Fibroblast of lung (primary cell): ENCODE measurements at places on chromosomes 4 and X. TPM values are rescaled to one million over a fixed set of nuclear protein-coding genes. Genes with fewer than 3 reads are reported as not detected.

Gene CNKSR2
- 0.33 and 1.5 TPM in 2 replicates for total RNA-seq

GRCh38 chrX:23394421-23394820, 59.8 kb downstream of the PTCHD1 start:
- DNase-seq = no peak

DNA sequence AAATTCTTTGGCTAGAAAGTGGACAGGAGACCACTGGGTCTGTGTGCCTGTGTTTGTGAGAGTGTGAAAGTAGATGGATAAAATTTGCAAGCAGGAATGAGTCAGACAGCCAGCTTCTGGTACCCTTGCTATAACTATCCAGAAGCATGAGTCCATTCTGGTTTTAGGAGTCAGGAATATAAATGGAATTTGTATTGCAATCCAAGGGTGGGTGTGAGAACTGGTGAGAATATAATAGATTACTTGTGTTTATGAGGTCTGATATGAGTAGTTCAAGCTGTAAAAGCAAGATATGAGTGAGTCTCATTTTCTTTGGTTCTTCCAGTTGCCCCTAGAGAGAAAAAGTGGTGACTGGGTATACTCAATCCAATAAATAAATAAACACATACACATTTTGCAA, 212.7 kb upstream of the TAPT1 start:
- DNase-seq = peak; percentile 83

- DNase-seq = no peak
Measured at GRCh38 chr4:182873726-182874125, 43.5 kb downstream of the DCTD start.

Gene SMC1A
- 7.7 and 9.6 TPM in 2 replicates for total RNA-seq

Gene EREG
- total RNA-seq = 2.8 and 9.9 TPM in 2 replicates

Gene ESX1
- not detected in 2 replicates for total RNA-seq

DNA sequence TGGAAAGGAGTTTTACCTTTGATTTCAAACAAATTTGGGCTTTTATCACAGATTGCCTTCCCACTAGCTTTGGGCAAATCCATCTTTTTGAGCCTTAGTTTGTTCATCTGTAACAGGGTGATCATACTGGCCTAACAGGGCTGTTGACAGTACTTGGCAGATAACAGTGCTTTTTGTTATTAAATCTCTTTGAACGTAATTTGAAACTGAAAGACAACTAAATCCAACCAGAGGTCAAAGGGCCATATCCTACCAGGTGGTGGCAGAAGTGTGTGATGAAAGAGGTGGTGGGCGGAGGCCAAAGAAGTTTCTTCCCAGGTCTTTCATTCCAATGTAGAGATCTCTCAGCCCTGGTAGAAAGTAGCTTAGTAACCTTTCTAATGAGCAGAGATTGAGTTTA, 35.2 kb upstream of the TADA2B start:
- no peak for DNase-seq

Gene C4orf51
- not detected in 2 replicates for total RNA-seq

DNA sequence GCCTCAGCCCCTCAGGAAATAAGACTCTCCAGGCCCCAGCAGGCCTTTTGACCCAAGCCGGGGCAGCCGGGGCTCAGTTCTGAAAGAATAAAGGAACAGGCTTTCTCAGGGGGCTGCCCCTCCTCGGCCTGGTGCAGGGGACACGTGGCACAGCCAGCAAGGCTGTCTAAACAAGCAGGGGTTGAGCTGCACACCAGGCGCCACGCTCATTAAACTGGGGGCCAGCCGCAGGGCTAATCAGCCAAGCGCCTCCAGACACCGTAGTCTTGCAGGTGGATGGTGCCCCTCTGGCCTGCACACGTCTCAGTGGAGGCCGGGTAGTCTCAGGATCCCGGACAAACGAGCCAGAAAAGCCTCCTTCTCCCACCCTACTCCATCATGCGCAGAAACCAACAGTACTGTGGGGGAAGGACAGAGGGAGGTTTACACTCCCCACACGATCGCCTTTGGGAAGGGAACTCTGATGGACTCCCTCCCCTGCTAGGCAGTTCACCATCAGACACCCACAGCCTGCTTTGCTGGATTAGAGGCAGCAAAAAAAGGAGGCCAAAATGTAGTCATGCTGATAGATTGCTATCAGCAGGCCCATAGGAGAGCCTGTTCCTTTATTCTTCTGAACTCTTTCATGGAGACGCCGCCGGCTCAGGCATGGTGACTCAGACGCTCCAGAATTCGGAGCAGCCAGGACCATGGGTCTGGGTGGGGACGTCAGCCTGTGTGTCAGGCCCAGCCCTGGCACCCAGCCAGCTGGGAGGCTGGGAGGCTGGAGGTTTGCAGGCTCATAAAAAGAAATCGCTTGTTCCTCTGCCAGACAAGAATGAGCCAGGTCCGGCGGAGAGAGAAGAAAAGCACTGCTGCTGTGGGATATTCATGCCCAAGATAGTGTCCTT, 342.4 kb downstream of the BCOR start:
- peak; percentile 96 for DNase-seq

DNA sequence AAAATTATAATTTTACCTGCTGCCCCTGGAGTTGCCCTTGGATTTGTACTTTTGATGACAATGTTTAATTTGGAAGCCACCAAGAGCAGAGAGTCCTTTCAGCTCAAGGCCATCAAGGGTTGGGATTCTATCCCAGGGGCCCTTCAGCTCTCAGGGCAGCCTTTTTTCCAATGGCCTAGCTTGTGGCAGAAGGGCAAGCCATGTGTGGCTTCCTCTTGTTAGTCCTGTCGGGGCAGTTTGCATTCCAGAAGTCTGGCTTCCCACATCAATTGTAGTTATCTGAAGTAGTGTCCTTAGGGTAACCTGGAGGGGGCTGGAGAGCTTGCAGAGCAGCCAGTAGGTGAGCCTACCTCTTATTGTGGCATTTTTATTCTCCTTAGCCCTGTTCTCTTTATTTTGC, 569.4 kb downstream of the TRAM1L1 start:
- DNase-seq = no peak

Gene ADAM29
- not detected in 2 replicates for total RNA-seq

Gene MAGEA2B
- total RNA-seq = not detected in 2 replicates

DNA sequence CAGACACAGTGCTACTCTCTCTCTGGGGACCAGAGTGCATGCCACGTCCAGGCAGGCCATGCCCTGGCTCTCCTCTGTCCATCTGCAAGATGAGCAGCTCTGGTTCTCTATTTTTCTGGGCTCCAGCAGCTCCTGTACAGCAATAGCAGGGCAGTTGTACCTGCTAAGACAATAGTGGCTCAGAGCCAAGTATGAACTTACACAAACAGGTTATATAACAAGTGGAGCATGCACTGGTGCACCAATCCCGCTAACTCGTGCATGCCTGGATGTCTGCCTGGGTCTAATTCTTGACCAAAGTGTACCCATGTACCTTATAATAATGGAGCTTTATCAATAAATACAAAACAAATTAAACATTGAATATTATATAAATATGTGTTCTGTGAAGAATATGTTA, 392.3 kb downstream of the CENPC start:
- no peak for DNase-seq

Gene DRD5
- total RNA-seq = not detected in 2 replicates

GRCh38 chr4:81688085-81688484, 216.4 kb upstream of the RASGEF1B start:
- peak; percentile 29 for DNase-seq

Gene MTNR1A
- total RNA-seq = not detected in 2 replicates

DNA sequence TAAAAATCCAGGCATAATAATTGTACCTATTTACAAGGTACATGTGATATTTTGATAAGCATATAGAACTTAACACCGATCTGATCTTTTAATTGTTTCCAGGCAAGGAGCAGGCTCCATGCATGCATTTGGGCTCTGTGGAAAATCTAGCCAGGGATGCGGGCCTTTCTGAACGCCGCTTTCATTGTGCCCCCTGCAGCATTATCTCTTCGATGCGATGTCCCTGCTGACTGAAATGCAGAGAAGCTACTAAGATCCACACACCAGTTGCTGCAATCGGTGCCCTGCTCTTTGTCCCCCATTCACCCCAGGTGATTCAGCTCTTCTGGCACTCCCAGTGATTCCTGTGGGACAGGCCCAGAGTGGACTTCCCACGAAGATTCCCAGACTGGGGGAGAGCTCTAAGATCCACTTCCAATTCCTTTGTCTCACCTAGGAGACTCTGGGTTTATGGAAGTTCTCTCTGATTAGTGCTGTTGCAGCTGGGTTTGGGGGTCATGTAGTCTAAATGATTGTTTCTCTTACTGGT, 254.3 kb upstream of the AGA start:
- no peak for DNase-seq

DNA sequence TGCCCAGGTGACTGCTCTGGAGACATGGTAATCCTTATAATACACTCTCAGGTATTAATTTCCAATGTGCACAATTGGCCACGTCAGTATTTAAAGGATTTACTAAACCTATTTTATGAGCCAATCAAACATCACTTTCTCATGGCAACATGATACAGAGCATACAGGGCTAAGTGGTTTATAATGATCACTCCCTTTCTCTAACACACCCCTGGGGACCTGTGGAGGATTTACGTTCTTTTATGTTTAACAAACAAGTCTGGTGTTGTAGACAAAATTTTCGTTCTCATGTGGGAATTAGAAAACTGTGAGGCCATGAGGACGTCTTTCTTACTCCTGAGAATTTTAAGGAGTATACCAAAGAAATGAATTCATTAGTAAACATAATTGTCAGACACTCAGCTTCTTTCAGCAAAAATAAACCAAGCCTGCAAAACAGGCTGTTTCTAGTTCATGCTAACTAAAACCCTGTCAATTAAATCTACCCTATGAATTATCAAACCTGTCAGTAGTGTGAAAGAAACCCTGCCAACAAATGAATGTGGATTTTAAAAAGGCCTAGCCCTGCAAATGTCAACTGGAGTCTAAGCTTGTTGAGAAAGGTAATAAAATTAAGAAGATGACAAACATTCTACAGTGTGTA, 155.8 kb downstream of the PDGFC start:
- no peak for DNase-seq

- DNase-seq = peak; percentile 63
Measured at GRCh38 chr4:137651128-137651527, 118.8 kb upstream of the PCDH18 start.

Gene ZC4H2
- 3.3 and 4.5 TPM in 2 replicates for total RNA-seq

Gene KCTD8
- total RNA-seq = under 0.01 TPM in 1 of 2 replicates, not detected in the other

DNA sequence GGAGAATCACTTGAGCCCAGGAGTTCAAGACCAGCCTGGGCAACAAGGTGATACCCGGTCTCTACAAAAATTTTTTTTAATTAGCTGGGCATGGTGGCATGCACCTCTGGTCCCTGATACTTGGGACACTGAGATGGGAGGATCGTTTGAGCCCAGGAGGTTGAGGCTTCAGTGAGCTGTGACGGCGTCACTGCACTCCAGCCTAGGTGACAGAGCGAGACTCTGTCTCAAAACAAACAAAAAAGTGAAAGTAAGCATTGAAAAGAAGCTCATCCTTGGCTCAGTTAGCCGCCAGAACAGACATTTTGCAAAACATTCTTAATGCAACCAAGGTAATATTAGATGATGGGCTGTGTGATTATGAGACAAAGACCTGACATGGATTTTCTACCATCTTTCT, 223.3 kb upstream of the VCX3A start:
- DNase-seq = no peak

Gene XPNPEP2
- 0.17 and 1.5 TPM in 2 replicates for total RNA-seq

Gene GASK1B
- total RNA-seq = 18.2 and 23.6 TPM in 2 replicates

Gene USP11
- total RNA-seq = 37.0 and 47.9 TPM in 2 replicates

DNA sequence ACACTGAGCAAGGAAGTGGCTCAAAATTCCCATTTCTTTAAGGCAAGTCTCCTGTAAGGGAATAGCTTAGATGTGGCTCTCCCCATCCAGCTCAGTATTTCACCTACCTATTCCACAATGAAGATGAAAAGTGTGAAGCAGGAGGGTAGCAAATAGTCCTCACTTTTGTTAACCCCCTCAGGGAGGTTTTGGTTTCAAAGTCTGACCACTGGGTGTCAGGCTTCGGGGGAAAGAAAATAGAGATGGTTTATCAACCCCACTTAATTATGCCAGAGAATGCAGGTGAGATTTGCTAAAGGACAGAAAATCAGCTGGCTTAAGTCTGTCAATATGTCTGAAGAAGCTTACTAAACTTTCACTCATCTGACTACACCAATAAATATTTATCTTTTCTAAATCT, 69.5 kb downstream of the DHX15 start:
- DNase-seq = no peak

GRCh38 chrX:54807524-54808108, at the start of gene MAGED2:
Gene MAGED2, plus strand, starts transcription at chrX:54807745. Its CDS starts 1,587 bp downstream, at chrX:54809332.
- DNase-seq = peak; percentile 39

Gene CHRNA9
- not detected in 2 replicates for total RNA-seq

Gene PTPN13
- total RNA-seq = 55.2 and 136 TPM in 2 replicates

Gene FREM3
- not detected in 2 replicates for total RNA-seq

- DNase-seq = peak; percentile 75
Measured at GRCh38 chrX:13646154-13646549, 6.8 kb upstream of the TCEANC start.

DNA sequence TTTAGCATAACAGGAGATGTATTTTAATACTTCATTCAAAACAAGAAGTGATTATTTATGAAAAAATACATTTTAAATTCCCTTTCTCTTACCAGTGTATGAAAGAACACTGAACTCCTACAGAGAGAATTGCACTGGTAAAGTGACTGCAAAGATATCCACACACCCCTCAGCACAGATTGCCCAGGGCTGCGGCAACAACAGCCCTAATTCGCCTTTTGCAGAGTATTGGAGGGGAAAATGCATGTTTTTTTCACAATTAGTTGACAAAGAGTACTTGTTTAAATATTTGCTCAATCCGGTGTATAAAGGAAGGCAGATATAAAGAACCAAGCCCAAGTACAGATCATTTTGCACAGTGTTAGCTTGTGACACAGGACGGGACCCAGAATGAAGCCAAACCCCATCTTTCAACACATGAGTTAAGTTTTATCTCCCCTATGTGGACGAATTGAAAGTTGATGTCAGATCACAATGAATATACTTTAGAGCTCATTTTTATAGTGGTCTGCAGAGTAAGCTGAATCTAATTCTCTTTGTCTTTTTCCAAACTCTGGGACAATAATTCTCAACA, 551.4 kb upstream of the IGFBP7 start:
- no peak for DNase-seq

DNA sequence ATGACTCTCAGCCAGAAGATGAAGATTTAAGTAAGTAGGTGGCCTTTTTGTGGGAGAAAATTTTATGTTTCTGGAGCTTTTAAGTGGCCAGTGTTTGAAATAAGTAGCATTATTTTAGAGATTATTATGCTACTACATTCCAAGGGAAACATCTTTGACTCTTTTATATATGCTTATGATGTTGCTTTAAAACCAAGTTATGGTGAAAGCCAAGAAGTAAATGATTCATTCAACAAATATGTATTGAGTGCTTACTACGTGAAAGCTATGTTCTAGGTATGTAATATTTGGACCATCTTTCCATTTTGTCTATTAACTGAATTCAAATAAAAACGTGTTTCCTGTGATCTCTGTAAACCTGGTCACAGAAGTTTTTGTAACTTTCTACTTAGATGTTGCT, 58.3 kb downstream of the ZFX start:
- peak; percentile 48 for DNase-seq

GRCh38 chr4:78625073-78625472, 73.5 kb downstream of the ANXA3 start:
- DNase-seq = no peak
